ENCODE measurements at places on chromosomes 11 and 22. TPM values are rescaled to one million over a fixed set of nuclear protein-coding genes. Genes with fewer than 3 reads are reported as not detected.

DNA sequence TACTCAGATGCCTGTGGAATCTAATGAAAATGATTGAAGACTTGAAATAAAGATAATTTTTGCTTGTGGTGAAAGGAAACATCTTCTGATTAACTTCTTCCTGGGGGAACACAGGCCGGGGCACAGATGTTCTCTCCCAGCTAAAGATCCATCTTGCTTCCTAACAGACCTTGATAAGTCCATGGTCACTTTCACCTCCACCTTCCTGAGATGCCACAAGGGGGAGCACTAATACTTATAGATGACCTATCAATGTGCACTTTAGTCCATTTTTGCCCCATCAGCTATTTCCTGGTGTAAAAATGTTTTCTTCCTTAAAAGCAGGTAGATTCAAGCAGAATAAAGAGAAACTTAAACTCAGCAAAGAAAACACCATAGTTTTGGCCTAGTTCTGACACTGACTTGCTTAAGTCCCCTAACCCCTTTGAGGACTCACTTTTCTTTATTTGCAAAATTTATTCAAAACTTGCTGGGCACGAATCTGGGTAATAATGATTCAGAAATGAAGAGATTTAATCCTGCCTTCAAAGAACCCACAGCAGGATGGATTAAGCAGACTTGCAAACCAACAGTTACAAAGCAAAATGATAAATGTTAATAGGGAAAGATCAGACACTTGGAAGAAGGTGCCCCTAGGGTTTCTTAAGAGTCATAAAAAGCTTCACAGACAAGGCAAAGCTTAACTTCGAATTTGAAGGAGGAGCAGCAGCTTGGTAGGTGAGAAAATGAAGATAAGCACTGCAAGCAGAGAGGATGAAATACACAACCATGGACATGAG is 158.7 kb downstream of the RAB38 start:
- no peaks in the 10 kb centered on the region for H3K27me3 ChIP-seq
- H3K27ac ChIP-seq, result no peak overlapping the region
- DNase-seq, result peak; percentile 70
- no peaks in the 10 kb centered on the region for H3K36me3 ChIP-seq
- no peaks in the 10 kb centered on the region for H3K4me1 ChIP-seq
- H3K4me3 ChIP-seq, result no peak overlapping the region

- peak within 1 kb of the TSS; percentile 69 for H3K4me3 ChIP-seq
- peak; percentile 44 for DNase-seq
- H3K4me1 ChIP-seq, result peaks cover 8% of the 10 kb centered on the region
- H3K27me3 ChIP-seq, result peaks cover 75% of the 10 kb centered on the region
- no peak within 1 kb of the TSS for H3K27ac ChIP-seq
These were observed at the start of gene STK33 for GRCh38 chr11:8593935-8594909. Gene STK33 (minus strand): TSS chr11:8594228. CDS start chr11:8474905, 119,323 bp downstream.

DNA sequence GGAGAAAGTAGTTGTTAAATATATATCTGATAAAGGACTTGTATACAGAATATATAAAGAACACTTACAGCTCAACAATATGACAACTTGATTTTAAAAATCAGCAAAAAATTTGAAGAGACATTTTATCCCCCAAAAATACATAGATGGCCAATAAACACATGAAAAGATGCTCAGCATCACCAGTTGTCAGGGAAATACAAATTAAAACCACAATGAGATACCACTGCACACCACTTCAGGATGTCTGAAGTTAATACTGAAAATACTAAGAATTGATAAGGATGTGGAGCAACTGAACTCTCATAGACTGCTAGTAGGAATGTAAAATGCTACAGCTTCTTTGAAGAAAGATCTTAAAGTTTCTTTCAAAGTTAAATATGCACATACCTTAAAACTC is 49.2 kb downstream of the KREMEN1 start:
- peaks cover 2% of the 10 kb centered on the region for H3K36me3 ChIP-seq
- peaks cover 17% of the 10 kb centered on the region for H3K27me3 ChIP-seq
- no peak overlapping the region for H3K27ac ChIP-seq
- no peak overlapping the region for H3K4me3 ChIP-seq

GRCh38 chr11:46505741-46506482 is 87.9 kb downstream of the AMBRA1 start:
- DNase-seq, result no peak
- peaks cover 18% of the 10 kb centered on the region for H3K4me1 ChIP-seq
- H3K27ac ChIP-seq, result no peak overlapping the region

GRCh38 chr11:108997826-108998225 is 333.0 kb downstream of the DDX10 start:
- H3K27me3 ChIP-seq, result peaks cover 11% of the 10 kb centered on the region
- H3K36me3 ChIP-seq, result no peaks in the 10 kb centered on the region
- no peak overlapping the region for H3K27ac ChIP-seq
- DNase-seq, result no peak
- no peaks in the 10 kb centered on the region for H3K4me1 ChIP-seq

- peaks cover 6% of the 10 kb centered on the region for H3K4me1 ChIP-seq
- peaks cover 11% of the 10 kb centered on the region for H3K27me3 ChIP-seq
- H3K4me3 ChIP-seq, result no peak overlapping the region
These were observed 35.0 kb upstream of the SLC25A1 start for GRCh38 chr22:19213442-19214077.

DNA sequence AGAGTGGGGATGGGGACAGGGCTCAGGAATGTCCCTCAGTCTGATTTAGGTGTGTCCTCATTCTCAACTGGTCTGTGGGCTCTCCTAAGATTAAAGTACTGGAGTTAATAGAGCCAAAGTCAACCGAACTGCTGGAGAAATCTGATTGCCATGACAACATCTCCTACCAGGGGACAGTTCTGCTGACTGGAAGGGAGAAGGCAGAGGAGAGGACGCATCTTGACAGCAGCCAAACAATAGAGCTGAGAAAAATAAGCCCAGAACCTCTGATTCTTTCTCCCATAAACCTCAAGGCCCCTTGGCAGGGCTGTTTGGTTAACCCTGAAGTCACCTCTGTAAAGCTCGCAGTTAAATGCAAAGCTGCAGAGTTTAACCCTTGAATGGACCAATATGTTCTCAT is 2.8 kb downstream of the KCTD14 start:
- H3K4me3 ChIP-seq, result no peak overlapping the region
- peaks cover 10% of the 10 kb centered on the region for H3K27me3 ChIP-seq
- no peaks in the 10 kb centered on the region for H3K36me3 ChIP-seq
- no peak for DNase-seq
- peaks cover 3% of the 10 kb centered on the region for H3K4me1 ChIP-seq

DNA sequence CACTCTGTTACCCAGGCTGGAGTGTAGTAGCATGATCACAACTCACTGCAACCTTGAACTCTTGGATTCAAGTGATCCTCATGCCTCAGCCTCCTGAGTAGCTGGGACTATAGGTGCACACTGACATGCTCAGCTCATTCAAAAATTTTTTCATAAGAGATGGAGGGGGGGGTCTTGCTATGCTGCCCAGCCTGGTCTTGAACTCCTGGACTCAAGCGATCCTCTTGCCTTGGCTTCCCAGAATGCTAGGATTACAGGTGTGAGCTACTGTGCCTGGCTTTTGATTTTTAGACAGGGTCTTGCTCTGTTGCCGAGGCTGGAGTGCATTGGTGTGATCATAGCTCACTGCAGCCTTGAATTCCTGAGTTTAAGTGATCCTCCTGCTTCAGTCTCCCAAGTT is 14.0 kb downstream of the PRAME start:
- no peak overlapping the region for H3K27ac ChIP-seq
- peaks cover 3% of the 10 kb centered on the region for H3K27me3 ChIP-seq
- DNase-seq, result no peak
- no peak overlapping the region for H3K4me3 ChIP-seq

GRCh38 chr11:72319261-72319660 is 75.3 kb upstream of the PHOX2A start:
- H3K27me3 ChIP-seq, result no peaks in the 10 kb centered on the region
- peaks cover 7% of the 10 kb centered on the region for H3K4me1 ChIP-seq
- no peak overlapping the region for H3K4me3 ChIP-seq
- DNase-seq, result no peak
- H3K27ac ChIP-seq, result no peak overlapping the region
- H3K36me3 ChIP-seq, result peaks cover 2% of the 10 kb centered on the region

DNA sequence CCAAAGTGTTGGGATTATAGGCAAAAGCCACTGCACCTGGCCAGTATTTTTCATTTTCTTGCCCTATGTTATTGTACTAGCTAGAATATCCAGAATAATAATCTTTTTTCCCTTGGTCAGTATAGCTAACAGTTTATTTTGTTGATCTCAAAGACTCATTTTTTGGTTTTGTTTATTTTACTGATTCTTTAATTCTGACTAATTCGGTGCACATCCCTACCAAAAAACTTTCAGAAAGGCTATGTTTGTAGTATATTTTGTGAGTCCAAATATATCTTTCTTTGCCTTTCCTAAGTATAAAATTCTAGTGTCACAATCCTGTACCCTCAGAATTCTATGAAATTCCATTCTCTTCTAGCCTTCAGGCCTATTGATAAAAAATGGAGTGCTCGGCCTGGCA is 84.3 kb downstream of the PHF21A start:
- no peak for DNase-seq
- H3K27ac ChIP-seq, result no peak overlapping the region
- H3K4me3 ChIP-seq, result no peak overlapping the region
- no peaks in the 10 kb centered on the region for H3K27me3 ChIP-seq
- H3K36me3 ChIP-seq, result peaks cover 5% of the 10 kb centered on the region
- peaks cover 15% of the 10 kb centered on the region for H3K4me1 ChIP-seq

DNA sequence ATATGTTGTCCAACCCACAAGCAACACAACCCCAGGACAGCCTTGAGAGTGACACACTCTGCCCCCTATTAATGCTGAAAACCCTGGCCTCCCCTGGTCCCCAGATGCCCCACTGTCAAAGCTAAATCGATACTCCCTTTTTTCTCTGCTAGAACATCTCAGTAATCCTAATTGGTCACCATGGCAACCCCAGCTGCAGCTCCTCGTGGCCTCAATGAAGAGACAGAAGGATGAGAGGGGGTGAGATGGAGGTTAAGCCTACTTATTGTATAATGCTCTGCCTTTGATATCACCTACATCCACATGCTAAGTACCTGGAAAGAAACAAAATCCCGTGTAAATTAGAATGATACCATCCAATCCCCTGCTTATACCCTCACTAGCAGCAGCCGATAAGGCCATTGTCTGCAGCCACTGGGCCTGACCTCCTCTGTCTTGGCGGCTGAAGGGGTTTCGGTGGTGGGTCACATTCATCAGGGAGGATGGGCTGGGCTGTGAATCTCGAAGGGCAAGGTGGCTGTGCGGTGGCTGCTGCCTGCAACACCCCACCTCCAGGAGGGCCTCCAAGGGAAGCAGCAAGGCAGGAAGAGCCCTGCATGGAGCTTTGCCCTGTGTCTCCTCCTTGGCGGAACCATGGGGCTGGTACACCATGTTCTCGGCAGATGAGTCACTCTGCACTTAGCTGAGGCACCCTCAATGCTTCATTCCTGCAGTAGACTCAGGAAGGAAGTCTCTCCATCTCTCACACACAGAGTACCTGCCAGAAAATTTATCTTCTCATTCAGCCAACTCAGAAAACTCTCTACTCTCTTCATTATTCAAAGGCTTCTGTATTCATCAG is 399.5 kb downstream of the BUD13 start:
- DNase-seq, result no peak
- H3K27ac ChIP-seq, result no peak overlapping the region
- no peaks in the 10 kb centered on the region for H3K36me3 ChIP-seq

DNA sequence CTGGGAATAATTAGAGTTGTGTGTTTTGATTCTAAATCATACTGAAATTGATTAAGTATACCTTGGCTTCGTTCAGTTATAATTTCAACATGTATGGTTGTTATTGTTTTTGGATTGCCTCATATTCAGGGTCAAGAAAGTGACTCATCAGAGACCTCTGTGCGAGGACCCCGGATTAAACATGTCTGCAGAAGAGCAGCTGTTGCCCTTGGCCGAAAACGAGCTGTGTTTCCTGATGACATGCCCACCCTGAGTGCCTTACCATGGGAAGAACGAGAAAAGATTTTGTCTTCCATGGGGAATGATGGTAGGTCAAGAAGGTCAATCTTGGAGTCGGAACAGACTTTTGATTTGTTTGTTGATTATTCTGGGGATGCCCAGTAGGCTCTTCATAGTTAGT is 40.4 kb downstream of the KMT2A start:
- H3K27ac ChIP-seq, result no peak overlapping the region
- H3K27me3 ChIP-seq, result no peaks in the 10 kb centered on the region
- peaks cover 5% of the 10 kb centered on the region for H3K4me1 ChIP-seq
- no peak for DNase-seq
- no peak overlapping the region for H3K4me3 ChIP-seq

GRCh38 chr22:35950262-35950661 is 78.4 kb downstream of the RBFOX2 start:
- H3K4me3 ChIP-seq, result no peak overlapping the region
- no peaks in the 10 kb centered on the region for H3K36me3 ChIP-seq
- DNase-seq, result no peak
- no peaks in the 10 kb centered on the region for H3K4me1 ChIP-seq

- no peak for DNase-seq
- peaks cover 53% of the 10 kb centered on the region for H3K36me3 ChIP-seq
- H3K27ac ChIP-seq, result no peak overlapping the region
These were observed 6.4 kb downstream of the ARL14EP start for GRCh38 chr11:30329150-30329940.

DNA sequence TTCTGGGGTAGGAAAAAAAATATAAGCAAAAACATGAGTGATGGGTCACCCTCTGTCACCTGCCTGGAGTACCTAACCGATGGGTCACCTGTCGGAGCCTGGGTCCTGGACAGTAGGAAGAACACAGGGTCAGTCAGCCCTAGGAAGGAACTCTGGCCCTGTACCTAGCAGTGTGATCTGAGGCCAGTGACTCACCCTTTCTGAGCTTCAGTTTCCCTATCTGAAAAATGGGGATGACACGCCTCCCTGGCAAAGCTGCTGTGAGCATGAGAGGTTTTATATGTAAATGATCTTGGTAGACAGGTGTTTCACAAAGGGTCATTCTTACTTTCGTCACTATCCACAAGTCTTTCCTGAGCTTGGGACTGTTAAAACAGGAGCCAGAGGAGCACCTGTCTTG is 182.0 kb downstream of the ST3GAL4 start:
- no peak overlapping the region for H3K27ac ChIP-seq
- H3K4me3 ChIP-seq, result no peak overlapping the region
- no peaks in the 10 kb centered on the region for H3K36me3 ChIP-seq
- no peaks in the 10 kb centered on the region for H3K4me1 ChIP-seq
- no peak for DNase-seq

GRCh38 chr11:96238563-96239135 is 104.3 kb downstream of the MAML2 start:
- no peaks in the 10 kb centered on the region for H3K27me3 ChIP-seq
- H3K4me3 ChIP-seq, result no peak overlapping the region
- H3K4me1 ChIP-seq, result peaks cover 50% of the 10 kb centered on the region
- peaks cover 15% of the 10 kb centered on the region for H3K36me3 ChIP-seq
- DNase-seq, result no peak
- no peak overlapping the region for H3K27ac ChIP-seq

The FOLH1 gene
- not detected for total RNA-seq

The NUCB2 gene
- total RNA-seq, result 161 TPM

The CHST1 gene
- total RNA-seq, result not detected

The TPST2 gene
- 25.9 TPM for total RNA-seq

The INSC gene
- total RNA-seq, result not detected
